ENCODE measurements at places on chromosomes 2 and 18.

DNA sequence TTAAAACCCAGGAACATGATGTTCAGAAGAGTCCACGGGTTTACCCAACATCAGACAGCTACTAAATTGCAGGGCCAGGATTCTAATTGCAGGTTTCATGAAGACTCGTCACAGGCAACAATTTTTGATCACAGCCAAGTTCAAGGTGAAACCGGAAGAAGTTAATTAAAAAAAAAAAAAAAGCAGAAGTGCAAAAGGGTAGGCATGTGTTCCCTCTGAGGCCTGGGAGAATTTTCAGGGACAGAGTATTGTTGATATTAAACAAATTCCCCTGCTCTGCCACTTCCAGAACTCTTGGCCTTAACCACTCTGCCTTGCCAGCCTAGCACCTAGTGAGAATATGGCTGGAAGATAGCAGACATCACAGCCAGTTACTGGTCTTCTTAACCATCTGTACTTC lies 99.4 kb upstream of the TRIB2 start:
- DNase-seq = no peak

GRCh38 chr2:237178396-237178795 lies 92.7 kb downstream of the COPS8 start:
- peak; percentile 57 for DNase-seq

DNA sequence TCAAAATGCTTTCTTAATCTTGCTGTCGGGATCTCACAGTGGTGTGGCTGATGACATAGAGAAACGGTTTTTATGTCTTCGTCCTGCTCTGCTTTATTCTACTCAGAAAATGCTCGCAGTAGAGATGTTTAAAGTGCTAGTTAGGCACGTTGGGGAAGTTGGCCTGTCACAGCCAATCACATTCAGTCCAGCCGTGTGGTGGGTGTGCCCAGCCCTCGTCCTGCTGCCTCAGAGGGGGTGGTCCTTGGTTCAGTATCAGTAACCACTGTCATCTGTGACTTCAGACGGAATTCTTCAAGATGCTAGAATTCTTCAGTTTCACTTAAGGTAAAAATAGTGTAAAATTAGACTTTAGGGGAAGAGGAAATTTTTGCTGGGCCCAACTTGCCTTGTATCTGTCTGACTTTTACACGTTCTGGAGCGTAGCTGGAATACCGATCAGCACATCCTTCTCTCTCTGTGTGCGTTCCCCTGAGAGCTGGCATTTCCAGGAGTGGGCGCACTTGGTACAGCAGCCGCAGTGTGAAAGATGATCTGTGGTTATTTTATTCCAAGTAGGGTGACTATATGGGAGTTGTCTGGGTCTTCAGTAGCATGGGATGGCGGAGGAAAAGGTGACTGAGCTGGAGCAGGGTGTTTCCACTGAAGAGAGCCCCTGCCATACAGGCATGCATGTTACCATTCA lies 18.5 kb downstream of the TRAF3IP1 start:
- no peak for DNase-seq

DNA sequence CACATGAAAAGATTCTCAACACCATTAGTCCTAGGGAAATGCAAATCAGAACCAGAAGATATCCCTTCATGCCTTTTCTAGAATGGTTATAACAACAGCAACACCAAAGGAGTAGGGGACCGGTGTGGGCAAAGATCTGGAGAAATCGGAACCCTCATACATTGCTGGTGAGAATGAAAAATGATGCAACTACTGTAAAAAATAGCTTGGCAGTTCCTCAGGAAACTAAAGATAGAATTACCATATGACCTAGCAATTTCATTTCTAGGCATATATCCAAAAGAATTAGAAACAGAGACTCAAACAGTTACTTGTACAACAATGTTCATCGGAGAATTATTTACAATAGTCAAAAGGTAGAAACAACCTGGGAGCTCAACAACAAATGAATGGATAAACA lies 29.2 kb upstream of the CDH7 start:
- DNase-seq = no peak

- DNase-seq = no peak
Measured at GRCh38 chr18:73119574-73119973, 251.8 kb upstream of the NETO1 start.

GRCh38 chr18:31303771-31304170 lies 14.2 kb upstream of the DSG1 start:
- DNase-seq = no peak

GRCh38 chr2:28350196-28350595 lies 42.5 kb upstream of the FOSL2 start:
- no peak for DNase-seq

- no peak for DNase-seq
Measured at GRCh38 chr2:128729051-128729450, 410.4 kb upstream of the HS6ST1 start.

DNA sequence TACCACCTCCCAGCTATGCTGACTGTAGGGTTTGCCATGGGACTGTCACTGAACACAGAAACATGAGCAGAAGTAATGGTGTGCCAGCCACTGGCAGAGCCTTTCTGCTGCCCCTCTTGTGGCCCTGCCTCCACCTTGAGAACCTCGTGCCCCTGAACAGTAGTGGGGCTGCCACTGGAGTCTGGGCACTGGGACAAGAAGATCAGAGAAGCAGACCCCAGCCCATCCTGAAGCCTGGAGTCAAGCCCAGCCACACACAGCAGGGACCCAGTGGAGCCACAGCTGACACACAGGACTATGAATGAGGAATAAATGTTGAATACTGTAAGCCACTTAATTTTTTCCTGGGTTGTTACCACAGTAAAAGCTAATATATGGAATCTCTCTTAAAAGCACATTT lies 159.6 kb downstream of the NCKAP5 start:
- DNase-seq = no peak

DNA sequence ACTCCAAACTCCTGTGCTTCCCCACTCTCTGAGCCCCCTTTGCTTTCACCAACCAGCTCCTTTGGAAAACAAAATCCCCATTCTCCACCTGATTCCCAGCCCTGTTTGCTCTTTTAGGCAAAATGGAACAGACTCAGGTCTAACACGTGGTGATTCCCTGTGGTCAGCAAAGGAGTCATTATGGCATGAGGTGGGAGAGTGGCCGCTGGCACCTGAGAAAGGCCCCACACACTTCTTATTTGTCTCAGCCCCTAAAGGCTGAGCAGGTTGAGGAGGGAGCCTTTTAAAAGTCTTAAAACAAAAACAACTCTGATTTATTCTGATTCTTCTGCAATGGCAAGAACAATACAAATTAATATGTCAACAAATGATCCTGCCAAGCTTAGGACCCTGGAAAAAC lies 401.2 kb downstream of the TNS1 start:
- no peak for DNase-seq

GRCh38 chr2:204268458-204268857 lies 276.8 kb upstream of the PARD3B start:
- peak; percentile 1 for DNase-seq

DNA sequence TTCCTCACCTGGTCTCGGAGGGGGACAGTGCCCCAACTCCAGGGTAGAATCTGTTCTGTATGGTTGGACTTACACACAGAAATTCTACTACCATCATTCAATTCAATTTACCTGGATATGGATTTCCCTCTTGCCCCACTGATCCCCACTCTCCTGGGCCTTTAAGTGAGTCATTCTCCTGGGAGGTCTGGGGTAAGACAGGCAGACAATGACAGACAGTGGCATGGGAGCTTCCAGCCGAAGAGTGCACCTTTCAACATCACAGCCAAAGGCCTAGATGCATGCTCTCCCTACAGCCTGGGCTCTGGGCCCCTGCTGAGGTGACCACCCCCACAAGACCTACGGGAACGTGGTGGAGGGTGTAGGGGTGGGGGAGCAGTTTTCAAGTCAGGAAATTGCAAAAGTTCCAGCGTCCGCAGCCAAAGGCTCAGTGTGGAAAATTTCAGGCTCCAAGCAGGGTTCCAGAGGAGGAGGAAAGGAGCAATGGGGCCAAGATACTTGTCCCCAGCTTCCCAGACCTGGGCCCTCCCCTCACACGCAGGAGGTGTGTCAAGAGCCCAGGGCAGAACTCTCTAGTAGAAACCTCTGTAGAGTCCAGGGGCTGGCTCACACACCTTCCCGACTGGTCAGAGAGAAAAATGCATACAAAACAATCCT lies 296.4 kb downstream of the CYP26B1 start:
- no peak for DNase-seq

GRCh38 chr18:9055185-9055584 lies 47.3 kb upstream of the NDUFV2 start:
- peak; percentile 93 for DNase-seq

DNA sequence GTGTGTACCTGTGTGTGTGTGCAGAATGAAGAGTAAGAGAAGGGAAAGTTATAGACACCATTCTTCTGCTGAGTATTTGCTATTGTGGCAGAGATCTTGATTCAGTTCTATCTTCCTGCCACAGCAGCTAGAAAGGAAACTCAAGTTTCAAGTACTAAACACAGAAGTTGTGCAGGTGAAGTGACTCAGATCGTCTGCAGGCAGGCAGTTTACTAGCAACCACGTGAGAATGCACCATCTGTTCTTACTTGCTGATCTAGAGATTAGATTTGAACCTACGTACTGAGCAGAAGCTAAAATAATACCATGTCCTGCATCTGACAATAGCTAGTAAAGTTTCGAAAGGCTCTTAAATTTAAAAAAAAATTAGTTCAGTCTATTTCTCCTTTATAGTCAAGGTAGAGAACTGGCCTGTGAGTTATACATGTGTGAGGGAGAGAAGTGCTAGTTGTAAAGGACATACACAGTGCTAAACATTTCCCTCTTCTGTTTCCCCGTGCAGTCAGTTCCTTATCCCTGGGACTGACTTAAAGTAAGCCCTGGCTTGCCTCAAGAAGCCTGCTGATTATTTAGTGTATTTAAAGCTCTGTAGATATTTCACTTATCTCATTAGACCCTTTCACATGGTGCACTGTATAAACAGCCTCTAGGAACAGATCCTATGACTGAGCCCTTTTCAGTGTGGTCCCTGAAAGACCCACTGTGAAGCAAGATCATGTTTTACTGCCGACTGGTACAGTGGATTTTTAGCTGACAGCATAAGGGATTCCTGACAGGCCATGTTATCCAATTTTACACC lies 45.0 kb downstream of the SLC38A11 start:
- DNase-seq = no peak

- no peak for DNase-seq
Measured at GRCh38 chr2:199583676-199584075, 125.9 kb upstream of the SATB2 start.

- no peak for DNase-seq
Measured at GRCh38 chr2:200968162-200968561, 4.7 kb upstream of the ORC2 start.

DNA sequence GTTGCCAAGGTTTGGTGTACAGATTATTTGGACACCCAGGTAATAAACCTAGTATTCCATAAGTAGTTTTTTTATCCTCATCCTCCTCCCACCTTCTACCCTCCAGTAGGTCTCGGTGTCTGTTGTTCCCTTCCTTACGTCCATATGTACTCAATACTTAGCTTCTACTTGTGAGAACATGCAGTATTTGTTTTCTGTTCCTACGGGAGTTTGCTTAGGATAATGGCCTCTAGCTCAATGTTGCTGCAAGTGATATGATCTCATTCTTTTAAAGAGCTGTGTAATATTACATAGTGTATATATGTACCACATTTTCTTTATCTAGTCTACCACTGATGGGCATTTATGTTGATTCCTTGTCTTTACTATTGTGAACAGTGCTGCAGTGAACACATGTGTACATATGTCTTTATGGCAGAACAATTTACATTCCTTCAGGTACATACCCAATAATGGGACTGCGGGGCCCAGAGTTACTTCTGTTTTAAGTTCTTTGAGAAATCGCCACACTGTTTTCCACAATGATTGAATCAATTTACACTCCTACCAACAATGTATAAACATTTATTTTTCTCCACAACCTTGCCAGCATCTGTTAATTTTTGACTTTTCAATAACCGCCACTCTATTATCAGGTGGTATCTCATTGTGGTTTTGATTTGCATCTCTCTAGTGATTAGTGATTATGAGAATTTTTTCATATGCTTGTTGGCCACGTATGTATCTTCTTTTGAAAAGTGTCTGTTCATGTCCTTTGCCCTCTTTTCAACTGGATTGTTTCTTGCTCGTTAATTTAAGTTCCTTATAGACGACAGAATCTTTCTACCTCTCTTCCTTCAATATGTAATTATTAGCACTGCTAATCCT lies 88.0 kb downstream of the MEMO1 start:
- no peak for DNase-seq

DNA sequence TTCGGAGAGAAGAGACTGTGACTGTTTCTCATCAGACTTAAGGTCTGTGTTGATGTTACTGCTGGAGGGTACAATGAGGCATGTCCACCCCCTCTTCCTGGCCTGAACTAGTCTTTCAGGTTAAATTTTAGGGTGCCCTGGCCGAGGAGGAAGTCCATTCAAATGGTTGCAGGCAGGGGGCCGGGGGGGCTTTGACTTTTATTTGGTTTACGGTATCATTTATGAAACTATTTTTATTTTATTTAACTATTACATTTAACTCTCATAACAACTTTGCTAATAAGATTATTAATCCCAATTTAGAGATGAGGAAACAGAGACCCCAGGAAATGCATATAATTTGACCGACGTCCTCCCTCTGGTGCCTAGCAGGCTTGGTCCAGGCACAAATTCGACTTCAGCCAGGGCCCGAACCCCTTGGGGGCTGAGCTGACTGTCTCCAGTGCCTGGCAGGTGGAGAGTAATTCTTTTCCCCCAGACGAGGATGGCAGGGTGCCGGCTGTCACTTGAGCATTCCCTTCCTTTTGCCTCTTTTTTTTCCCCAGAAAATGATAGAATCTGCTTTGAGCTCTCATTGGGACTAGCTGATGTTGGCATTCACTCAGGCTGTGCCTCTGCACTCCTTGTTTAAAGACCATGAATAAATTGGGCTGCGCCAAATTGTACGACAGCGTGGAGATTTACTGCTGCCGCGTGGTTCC lies 255.3 kb upstream of the SALL3 start:
- DNase-seq = no peak

DNA sequence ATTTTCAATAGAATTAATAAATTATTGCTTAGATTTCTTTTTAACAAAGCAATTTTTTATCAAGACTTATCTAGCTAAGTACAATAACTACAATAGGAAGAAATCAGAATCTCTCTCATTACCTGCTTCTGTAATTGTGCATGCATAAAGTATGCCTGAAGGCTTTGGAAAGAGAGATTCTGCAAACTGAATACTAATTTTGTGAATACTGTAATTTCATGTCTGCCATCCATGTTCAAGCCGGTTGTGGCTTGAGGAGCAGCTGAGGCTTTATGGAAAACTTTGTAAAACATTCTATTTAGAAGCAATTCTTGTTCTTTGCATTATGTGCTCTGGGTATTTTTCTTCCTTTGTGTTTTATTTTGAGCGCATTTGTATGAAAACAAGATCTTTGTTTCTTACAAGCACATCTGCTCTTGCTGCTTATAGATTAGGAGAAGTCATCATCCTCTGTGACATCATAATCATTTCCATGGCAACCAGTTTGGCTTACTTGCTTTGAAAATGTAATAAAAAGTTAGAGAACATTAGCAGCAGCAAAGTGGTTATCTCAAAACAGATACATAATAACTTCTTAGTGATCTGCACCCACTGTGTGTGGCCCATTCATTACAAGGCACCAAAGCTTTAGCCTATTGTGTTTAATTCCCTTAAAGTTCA lies 16.0 kb upstream of the IKZF2 start:
- peak; percentile 27 for DNase-seq

Measured in AG10803 (cell line).